ENCODE measurements at places on chromosomes 1 and 21.

DNA sequence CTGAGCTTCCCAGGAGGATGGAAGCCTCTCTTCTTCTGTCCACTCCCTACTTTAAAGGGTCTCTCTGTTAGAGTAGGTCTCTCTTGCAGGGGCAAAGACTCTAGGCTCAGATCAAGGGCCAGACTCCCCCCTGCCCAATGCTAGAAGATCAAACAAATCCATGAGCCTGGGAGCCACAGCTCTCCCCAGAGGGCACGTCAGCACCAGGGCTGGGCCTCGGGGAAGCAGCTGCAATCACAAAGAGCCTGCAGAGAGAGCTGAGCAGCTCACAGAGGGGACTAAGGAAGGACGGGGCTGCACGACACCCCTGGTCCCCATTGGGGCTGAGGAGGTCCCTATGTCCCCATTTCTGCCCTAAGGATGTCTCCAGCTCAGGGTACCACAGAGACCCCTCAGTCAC, 3.9 kb downstream of the CNTN2 start:
- DNase-seq: no peak

GRCh38 chr21:42236693-42237092, 17.8 kb downstream of the ABCG1 start:
- no peak for DNase-seq

DNA sequence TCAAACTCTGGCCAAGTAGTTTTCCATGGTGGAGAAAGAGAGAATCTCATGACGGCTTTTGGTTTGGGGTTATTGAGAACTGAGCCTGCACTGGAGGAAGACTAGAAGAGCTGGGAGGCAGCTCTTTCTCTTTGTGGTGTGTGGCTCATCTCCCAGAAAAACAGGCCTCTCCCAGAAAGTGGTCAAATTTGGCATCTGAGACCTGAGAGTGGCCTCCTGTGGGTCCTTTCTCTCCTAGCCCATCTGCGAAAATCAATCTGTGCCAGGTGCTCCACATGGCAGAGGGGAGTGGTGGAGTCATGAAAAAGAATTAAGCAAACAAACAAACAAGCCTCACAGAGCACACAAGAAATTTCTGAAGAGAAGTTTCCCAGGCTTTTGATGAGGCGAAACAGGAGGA, 305.0 kb downstream of the ST6GALNAC3 start:
- no peak for DNase-seq

DNA sequence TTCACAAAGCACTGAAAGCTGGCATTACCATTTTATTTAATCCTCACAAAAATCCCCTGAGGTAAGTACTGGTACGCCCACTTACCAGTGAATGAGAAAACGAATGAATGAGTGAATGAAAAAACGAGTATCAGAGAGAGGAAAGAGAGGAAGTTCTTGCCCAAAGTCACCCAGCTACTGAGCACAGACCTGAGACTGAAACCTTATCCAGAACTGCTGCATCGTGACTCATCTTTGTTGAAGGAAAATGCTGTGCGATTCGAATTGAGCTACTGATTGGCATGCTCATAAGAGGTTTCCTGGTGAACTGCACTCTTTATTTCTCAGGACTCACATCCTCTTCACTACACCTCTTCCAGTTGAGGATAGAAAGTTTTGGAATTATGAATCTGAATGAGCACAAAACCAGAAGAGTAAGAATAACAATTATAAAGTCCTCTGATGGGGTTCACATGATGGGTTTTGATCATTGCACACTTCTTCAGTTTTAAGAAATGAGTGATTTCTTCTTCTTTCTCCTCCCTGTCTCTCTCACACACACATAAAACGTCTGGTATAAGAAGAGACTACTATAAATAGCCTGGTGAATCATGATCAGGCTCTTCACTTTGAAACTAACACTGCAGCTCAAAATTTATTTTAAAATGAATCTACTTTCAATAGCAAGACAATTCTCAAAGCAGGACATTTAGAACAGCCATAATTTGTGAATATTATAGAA, 32.1 kb downstream of the IL12RB2 start:
- DNase-seq: no peak

DNA sequence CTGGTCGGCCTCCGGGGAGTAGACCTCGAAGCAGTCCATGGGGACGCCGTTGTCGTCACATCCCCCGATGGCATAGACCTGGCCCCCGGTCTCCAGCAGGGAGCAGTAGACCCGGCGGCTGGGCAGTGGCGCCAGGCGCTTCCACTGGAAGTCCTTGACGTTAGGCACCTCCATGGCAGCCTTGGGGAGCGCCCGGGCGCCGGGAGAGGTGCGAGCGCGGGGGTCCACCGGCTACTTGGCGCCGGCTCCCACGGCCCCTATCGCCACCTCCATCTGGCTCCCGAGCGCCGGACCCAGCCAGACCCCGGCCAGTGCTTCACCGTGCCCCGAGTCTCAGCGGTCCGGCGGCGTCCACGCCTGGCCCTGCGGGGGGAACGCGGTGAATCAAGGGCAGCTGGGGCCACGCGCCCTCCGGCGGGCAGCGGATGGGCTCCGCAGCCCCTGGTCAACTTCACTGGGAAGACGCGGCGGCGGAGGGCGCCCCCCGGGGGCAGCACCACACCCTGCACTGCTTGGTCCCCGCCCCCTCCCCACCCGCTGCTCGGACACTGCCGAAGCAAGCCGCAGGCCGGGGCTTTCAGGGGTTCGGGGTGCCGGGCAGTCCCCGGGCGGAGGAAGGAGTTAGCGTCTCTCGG, 13.2 kb downstream of the KLHDC8A start:
- DNase-seq: peak; percentile 29

- DNase-seq: peak; percentile 71
Observed at GRCh38 chr1:201582705-201583442, 43.9 kb downstream of the NAV1 start.

DNA sequence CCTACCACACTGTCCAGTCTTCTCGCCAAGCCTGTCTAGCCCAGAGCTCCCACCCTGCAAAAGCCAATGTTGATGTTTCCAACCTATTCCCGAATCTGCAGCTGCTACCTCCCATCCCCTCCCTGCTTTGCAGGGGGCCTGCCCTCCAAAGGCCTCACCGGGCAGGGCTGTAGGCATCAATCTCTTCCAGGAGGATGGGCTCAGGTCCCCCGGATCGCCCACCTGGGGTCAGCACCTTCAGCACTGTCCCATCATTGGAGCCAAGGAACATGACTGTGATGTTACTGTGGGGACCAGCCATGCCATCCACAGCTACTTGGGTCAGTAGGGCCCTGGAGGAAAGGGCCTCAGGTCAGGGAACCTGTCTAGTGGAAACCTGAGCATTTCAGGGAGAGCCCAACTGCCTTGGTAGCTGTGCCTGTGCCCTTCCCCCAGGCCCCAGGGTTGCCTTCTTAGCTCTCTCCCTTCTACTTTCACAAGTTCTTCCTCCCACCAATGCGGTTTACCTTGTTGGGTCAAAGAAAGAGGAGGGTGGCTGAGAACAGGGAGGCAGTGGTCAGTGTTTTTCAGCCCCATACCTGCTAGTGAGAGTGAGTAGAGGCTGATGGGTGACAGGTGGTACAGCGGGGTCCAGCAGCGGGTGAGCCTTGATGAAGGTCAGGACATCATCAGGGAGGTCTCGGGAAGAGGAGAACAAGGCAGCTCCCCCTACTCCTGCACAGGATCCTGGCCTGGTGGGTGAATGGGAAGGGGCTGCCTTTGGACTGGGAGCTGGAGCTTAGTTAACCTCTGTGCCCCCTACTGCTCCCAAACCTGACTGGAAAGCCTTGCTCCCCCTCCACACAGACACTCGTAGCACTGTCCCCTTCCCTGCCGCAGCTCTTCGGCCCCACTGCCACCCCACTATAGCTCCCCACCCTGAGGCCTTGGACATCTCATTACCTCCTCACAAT, 10.7 kb downstream of the SEMA6C start:
- DNase-seq: no peak

GRCh38 chr1:14135070-14135469, 435.1 kb downstream of the PRDM2 start:
- DNase-seq: no peak

GRCh38 chr1:219317762-219318353, 144.2 kb downstream of the LYPLAL1 start:
- no peak for DNase-seq

DNA sequence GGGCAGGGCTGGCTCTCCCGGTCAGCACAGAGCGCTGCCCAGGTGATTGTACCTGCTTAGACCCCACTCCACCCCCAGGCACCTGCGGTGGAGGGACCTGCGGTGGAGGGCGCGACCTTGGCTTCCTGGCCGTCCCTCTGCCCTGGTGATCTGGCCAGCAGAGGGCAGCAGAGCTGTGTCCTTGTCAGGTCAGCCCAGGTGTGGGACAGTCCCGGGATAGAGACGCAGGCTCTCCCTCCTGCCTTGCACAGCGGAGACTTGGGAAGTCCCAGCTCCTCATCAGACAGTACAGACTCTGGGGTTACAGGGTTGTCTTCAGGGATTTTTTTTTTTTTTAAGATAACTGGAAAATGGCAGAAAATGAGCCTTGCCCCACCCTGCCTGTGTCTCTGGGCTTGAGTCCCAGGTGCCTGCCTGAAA, 10.0 kb downstream of the SLX9 start:
- peak; percentile 28 for DNase-seq

DNA sequence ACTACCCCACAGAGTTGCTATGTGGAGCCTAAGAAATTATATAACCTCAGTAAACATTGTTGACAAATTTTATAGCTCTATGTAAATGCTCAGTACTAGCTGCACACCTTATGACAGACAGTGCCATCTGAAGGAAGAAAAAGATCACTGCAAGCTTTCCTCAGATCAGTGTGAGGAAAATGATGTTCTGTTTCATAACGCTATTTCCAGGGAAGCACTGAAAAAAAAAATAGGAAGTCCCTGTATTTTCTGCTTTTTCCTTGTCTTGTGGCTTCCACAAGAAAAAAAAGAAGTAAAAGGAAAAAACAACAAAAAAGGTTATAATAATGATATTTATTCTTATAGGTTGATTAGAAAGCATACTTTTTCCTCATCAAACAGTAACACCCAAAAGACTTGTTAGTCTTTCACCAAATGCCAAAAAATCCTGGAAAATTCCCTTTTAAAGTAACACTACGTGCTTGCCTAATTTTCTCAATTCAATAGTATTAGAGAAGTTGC, 23.2 kb downstream of the LYST start:
- DNase-seq: peak; percentile 2

GRCh38 chr1:50977575-50978143, 7.6 kb downstream of the CDKN2C start:
- peak; percentile 59 for DNase-seq

GRCh38 chr1:114278430-114278829, 124.8 kb upstream of the SYT6 start:
- DNase-seq: no peak

DNA sequence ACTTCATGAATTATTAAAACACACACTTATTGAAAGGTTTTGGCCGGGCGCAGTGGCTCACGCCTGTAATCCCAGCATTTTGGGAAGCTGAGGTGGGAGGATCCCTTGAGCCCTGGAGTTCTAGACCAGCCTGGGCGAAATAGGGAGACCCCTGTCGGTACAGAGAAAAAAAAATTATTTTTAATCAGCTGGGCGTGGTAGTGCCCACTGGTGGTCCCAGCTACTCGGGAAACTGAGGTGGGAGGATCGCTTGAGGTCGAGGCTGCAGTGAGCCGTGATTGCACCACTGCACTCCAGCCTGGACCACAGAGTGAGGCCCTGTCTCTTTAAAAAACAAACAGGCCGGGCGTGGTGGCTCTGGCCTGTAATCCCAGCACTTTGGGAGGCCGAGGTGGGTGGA, 1.7 kb downstream of the GABPB2 start:
- DNase-seq: peak; percentile 90

GRCh38 chr1:224358237-224358636, 1.6 kb downstream of the CNIH4 start:
- no peak for DNase-seq

DNA sequence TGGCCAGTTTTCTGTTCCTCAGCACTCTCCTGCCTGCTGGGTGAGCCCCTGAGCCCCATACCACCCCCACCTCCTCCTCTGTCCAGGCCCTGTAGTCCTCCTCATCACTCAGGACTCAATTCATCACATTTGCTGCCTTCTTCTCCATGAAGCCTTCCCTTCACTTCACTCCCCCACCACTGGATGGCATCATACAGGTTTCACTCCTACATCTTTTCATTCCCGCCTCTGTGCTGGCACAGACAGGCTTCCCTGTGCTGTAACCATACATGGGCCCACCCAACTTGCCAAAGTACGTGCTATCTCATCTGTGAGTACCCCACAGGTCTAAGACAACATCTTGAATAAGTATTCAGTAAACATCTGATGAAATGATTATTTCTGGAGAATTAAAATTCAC, 56.9 kb downstream of the SLC45A1 start:
- no peak for DNase-seq

GRCh38 chr1:164796916-164797315, 237.9 kb downstream of the PBX1 start:
- DNase-seq: no peak

GRCh38 chr1:77275194-77275593, 6.6 kb upstream of the AK5 start:
- DNase-seq: no peak

- DNase-seq: no peak
Observed at GRCh38 chr1:216090556-216090955, 332.7 kb downstream of the USH2A start.

DNA sequence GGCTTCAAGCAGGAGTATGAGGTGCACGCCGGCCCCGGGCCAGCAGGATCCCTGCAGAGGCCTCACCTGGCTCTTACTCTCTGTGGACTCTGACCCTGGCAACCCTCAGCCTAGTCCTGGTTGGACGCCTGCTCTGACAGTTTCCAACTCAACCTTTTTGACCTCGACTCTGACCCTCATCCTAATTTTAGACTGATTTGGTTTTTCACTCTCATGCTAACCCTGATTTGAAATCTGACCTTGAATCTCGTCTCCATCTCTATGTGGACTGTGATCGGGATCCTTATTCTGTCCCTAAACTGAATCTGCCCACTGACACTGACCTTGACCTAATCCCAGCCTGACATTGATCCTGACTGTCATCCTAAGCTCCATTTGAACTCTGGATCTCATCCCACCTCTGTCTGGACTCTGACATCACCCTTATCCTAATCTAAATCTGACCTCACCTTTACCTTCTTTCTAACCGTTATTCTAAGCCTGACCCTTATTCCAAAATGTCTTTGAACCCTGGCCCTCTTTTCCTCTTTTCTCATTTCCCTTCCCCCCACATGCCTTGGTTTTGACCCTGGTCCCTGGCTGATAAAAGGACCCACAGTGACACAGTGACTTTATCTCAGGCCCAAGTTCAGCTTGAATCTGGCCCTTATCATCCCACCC, 67.8 kb downstream of the PTPRU start:
- DNase-seq: no peak

GRCh38 chr1:208977012-208977411, 606.5 kb upstream of the CAMK1G start:
- DNase-seq: no peak
